GM20000 (cell line): ENCODE measurements at places on chromosomes 16 and 17.

GRCh38 chr17:10756185-10756584 is 26.4 kb upstream of the TMEM220 start:
- DNase-seq, result no peak

- DNase-seq, result no peak
Observed at GRCh38 chr16:67445441-67445912, 14.6 kb downstream of the HSD11B2 start.

- peak; percentile 85 for DNase-seq
Observed at GRCh38 chr16:67150833-67151396, at the start of gene B3GNT9. B3GNT9 (minus strand) TSS chr16:67150998; CDS start chr16:67150485, 513 bp downstream.

GRCh38 chr17:6654841-6655731 is 3.5 kb downstream of the C17orf100 start:
- DNase-seq, result no peak

DNA sequence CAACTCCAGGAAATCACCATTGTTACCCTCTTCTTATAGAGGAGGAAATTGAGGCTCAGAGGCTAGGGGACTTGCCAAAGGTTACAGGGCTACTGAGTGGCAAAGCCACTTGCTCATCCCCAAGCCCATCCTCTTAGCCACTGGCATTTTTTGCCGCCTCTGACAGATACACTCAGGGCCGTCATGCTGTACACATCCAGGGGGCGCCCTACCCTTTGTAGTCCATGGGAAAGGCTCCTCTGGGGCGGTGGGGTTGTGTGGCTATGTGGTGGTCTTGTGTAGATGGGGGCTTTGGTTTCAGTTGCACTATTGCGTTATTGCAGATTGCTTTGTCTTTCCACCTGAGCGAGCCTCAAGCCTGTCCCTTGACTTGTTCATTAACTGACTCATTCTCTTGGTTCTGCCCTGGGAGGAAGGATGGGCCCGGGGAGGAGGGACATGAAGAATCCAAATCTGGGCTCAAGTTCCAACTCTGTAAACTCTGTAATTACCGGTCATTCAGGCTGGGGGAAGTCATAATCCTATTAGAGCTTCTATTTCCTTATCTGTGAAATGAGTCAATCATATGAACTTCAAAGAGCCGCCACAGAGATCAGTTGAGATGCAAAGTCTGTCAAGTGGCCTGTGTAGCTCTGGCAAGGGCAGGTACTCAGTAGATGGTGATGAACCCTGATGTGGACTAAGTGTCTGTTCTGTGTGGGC is 2.8 kb downstream of the NOS2 start:
- no peak for DNase-seq

DNA sequence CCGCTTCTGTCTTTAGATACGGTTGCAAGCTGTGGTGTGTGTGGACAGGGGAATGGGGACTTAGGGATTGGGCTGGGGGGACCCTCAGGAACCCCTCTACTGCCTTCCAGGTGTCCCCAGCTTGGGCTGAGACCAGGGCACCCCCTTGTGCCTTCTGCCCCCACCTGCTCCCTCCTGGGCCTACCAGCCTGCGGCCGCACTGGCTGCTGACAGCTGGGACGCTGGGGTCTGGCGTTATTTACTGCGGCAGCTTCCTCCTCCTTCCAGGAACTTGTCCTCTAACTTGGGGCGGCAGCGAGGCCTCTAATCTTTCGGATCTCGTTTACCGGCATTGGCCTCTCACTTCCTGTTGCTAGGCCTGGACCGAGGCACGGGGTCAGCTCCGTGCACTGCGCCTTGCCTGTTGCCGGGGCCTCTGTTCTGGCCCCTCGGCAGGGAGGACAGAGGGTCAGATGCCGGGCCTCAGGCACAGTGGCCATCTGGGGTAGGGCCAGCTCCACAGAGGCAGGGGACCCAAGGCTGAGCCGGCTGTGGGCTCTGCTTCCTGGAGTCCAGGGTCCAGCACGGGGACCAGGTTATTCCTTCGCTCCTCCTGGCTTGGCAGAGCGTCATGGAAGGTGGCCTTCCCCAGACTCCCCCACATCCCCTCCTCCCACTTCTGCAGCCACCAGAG is 31.8 kb downstream of the TMEM235 start:
- DNase-seq, result peak; percentile 48

DNA sequence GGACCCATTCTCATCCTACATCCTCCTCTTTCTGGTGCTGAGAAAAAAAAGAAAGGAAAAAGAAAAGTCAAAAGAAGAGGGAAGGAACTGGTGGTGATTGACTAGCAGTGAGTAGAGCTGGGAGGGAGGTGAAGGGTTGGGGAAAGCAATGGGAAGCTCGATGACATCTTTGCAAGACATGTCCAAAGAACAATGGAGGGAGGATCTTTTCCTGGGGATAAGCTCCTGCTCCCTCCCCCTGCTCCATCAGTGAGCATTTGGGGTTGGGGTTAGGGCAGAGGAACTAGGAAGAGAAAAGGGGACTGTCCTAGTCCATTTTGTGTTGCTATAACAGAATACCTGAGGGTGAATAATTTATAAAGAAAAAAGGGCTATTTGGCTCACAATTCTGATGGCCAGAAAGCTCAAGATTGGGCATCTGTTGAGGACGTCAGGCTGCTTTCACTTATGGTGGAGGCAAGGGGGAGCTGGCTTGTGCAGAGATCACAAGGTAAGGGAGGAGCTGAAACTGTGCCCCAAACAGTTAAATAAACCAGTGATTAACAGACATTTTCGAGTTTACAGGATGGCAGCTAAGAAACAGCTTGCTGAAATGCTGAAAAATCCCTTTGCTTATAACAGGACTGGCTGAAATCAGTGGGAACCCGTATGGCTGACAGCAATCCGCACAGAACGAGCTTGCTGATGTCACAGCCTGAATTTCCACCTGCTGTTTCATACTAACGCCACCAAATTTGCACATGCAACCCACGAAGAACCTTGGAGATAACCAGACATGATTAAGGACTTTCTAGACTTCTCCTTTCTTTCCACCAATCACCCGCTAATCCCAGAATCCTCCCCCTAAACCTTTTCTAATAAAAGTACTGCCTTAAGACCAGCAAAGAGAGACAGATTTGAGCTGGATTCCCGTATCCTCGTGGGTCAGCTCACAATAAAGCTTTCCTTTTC is 1.6 kb upstream of the ODF4 start:
- DNase-seq, result no peak

DNA sequence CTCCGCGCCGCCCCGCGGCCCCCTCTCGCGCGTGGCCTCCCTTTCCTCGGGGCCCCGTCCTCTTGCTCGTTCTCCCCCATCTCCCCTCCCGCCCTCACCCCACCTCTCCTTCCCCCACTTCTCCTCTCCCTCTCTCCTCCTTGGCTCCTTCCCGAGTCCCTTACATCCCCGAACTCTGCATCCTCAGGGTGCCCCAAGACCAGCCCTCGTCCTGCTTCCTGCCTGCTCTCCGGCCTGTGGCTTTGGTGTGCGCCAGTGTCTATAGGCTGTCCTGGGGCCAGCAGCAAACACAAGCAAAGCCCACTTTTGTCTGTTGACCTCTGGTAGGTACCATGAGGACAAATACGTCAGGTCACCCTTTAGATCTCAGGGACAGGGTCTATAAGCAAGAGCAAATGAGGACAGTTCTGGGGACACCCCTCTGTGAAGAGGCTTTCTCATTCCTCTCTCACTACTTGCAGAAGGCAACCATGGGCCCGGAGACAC is 284 bp upstream of the COPZ2 start:
- peak; percentile 43 for DNase-seq

- no peak for DNase-seq
Observed at GRCh38 chr16:78780808-78781207, 681.4 kb downstream of the WWOX start.

- no peak for DNase-seq
Observed at GRCh38 chr17:66885417-66885816, 50.5 kb downstream of the CACNG5 start.

GRCh38 chr17:78346605-78347250 is 13.1 kb downstream of the SOCS3 start:
- DNase-seq, result no peak

DNA sequence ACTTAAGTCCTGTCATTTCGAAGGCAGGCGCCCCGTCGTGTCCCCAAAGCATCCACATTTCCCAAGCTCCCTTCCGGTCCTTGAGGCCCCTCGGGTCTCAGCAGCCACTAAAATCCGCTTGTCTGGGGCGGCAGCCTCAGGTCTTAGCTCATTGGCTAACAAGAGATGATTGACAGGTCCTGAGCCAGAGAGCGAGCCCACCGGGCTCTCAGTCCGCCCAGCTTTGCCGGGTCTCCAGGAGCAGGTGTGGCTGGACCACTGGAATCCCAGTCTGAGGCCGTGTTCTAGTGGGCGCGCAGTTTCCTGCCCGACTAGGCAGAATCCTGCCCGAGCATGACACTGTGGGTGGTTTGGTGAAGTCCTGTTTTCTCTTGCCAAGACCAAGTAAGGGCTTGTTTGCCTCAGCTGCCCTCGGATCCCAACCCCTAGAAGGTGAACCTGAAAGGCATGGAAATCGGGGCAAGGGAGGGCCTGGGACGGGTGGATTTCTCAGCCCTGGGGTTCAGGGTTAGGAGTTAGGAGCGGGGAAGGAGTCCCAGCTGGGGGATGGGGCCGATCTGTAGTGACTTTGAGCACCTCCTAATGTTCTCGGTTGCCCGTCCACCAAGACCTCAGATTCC is 42.8 kb downstream of the MRC2 start:
- no peak for DNase-seq

DNA sequence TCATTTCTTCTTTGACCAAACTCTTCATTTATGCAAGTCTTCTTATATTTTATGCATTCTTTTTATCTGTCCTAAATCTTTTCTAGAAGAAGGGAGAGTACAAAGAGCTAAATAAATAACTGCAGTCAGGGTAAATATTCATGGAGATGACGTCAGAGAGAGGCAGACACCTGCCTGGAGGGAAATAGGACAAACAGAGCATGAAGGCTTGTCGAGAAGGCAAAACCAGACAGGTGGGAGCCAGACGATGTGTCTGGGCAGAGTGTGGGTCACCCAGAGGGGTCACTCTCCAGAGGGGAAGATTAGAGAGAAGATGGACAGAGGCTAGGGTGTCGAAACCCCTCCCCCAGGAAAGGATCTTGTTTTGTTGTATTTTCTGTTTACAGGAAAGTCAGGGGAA is 78.3 kb upstream of the RPL38 start:
- DNase-seq, result no peak

DNA sequence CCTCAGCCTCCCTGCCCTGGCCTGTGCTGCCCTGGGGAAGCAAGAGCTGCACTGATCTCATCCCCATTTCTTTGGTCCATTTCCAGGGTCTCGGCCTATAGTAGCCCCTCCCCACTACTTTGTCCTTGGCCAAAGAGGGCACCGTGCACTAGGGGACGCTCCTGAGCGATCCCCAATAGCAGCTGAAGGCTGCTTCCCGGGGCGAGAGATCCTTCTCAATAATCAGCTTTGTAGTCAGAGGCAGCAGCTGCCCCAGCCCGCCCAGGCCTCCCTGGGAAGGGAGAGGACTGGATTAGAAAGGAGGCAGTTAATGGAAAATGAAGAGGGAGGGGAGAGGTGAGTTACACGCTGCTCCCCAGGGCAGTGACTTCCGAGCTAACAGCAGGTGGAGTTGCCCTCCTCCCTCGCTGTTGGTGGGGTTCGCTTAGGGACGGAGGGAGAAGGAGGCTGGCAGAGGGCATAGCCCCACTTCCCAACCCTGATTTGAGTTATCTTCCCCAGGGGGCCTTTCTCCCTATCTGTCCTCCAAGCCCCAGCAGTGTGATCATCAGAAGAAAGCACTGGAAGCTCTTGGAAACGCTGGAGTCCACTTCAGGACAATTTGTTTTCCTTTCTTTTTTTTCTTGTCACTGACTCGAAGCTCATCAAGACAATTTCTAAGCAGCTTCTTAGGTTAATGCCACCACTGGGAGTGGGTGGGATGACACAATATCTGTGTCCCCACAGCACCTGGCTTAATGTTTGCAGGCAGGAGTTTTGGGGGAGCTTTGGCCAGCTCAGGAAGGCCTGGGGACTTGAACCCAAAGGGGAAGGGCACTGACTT is 2.6 kb downstream of the MXRA7 start:
- DNase-seq, result no peak

DNA sequence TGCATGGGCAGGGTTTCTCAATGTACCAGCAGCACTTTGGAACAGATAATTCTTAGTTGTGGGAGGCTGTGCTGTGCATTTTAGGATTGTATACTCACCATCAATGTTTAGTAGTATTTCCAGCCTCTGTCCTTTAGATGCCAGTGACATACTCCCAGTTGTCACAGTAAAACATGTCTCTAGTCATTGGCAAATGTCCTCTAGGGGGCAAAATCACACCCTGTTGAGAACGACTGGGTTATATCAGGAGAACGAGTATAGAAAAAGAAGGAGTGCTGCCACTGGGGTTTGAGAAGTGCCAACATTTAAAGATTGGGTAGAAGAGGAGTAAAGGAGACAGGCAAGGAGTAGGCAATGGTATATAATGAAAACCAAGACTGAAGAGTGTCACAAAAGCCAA is 37.9 kb upstream of the SMIM36 start:
- DNase-seq, result peak; percentile 30

DNA sequence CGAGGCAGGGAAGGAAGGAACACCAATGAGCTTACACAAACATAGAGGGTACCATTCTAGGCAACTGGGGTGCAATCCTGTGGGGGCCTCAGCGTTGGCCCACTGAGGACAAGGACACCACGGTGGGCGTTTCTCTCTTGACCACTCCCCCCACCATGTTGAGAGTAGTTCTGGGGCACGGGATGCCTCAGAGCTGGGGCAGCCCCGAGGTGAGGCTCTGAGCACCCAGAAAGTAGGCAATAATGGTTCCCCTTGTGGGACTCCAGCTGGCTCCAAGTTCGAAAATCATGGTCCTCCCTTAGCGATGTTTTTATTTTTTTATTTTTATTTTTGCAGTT is 5.1 kb downstream of the PRSS21 start:
- DNase-seq, result no peak

- no peak for DNase-seq
Observed at GRCh38 chr16:7303660-7304200, 28.9 kb upstream of the RBFOX1 start.

DNA sequence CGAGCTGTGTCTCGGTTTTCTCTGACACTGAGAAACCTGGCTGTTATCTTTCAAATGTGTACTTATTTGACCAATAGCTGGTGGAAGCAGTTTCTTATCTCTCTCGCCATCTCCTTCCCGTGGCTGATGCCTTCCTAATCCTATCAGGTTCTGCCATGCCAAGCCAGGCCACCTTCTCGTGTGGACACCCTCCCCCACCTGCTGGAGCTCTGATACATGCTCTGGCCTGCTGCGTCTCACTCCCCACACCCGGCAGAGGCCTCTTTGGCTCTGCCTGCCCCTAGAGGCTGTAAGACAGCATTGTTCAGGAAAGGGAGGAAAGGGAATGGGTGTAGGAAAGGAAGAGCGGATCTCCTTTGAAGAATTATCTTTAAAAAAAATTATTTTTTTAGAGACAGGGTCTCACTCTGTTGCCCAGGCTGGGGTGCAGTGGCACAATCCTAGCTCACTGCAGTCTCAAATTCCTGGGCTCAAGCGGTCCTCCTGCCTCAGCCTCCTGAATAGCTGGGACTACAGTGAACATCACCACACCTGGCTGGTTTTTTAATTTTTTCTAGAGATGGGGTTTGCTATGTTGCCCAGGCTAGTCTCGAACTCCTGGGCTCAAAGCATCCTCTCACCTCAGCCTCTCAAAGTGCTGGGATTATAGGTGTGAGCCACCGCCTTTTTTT is 7.5 kb upstream of the ARMC5 start:
- no peak for DNase-seq
